Lung (tissue), 17 donors: ENCODE measurements at places on chromosomes 2 and 18. TPM values are rescaled to one million over a fixed set of nuclear protein-coding genes. Genes with fewer than 3 reads are reported as not detected.

- no peaks in the 10 kb centered on the region for H3K36me3 ChIP-seq
- H3K4me1 ChIP-seq = no peaks in the 10 kb centered on the region
- no peak overlapping the region for H3K27ac ChIP-seq
- DNase-seq = no peak
- no peak overlapping the region for H3K4me3 ChIP-seq
These were observed 150.6 kb downstream of the TMX3 start for GRCh38 chr18:68564351-68564750.

DNA sequence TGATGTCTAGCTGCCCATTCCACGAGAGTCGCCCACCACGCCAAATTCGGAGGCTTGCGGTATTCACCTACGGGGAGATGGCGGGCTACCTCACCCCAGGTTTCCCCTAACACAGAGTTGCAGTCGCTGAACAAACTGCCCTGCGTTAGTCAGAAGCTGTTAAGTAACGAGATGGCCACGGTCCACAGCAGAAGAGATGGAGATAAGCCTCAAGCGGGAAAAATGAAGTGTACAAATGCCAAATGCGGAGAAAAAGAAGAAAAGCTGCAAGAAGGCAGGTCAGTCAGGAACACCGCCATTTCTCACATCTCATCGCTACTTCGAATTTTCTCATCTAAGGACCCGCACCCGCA lies 425 bp downstream of the ASB3 start:
- H3K4me1 ChIP-seq = peaks cover 9% of the 10 kb centered on the region
- no peaks in the 10 kb centered on the region for H3K27me3 ChIP-seq
- H3K27ac ChIP-seq = peak overlapping the region; percentile 92
- peak; percentile 36 for DNase-seq
- peak overlapping the region; percentile 83 for H3K4me3 ChIP-seq
- peaks cover 6% of the 10 kb centered on the region for H3K36me3 ChIP-seq

- H3K4me1 ChIP-seq = no peaks in the 10 kb centered on the region
- no peak overlapping the region for H3K27ac ChIP-seq
- no peak overlapping the region for H3K4me3 ChIP-seq
These were observed 322.5 kb downstream of the ARHGAP15 start for GRCh38 chr2:143451642-143452281.

DNA sequence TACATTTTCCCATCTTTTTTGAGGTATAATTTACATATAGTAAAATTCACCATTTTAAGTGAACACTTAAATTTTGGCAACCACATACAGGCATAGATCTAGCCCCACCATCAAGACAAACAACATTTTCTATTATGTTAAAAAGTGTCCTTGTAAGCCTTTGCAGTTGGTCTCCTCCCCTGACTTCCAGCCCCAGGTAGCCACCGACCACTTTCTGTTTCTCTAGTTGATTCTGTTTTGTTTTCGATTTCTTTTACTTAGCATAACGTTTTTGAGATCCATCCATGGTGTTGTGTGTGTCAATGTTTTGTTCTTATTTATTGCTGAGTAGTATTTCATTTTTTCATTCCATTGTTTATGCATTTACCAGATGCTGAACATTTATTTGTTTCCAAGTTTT lies 135.5 kb upstream of the FOSL2 start:
- H3K27ac ChIP-seq = no peak overlapping the region
- no peak for DNase-seq
- H3K4me1 ChIP-seq = no peaks in the 10 kb centered on the region
- H3K27me3 ChIP-seq = no peaks in the 10 kb centered on the region

DNA sequence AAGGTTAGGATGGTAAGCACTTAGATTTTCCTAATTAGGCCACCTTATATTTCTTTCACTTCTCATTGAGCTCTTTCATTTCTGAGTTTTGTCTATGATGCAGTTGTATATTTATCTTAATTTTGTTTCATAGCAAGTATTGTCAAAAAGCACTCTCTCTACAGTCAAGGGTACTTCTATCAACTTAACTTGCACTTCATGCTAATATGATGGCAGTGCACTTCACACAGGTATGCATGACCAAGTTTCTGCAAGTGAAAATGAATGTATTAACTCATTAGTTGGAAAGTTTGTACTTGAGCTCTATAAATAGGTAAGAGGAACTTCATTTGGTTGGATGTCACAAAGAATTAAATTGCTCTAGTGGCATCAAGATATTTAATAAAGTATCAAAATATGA lies 51.5 kb upstream of the CDH19 start:
- peak; percentile 30 for DNase-seq
- H3K27me3 ChIP-seq = no peaks in the 10 kb centered on the region
- no peaks in the 10 kb centered on the region for H3K36me3 ChIP-seq
- H3K27ac ChIP-seq = no peak overlapping the region
- no peaks in the 10 kb centered on the region for H3K4me1 ChIP-seq

DNA sequence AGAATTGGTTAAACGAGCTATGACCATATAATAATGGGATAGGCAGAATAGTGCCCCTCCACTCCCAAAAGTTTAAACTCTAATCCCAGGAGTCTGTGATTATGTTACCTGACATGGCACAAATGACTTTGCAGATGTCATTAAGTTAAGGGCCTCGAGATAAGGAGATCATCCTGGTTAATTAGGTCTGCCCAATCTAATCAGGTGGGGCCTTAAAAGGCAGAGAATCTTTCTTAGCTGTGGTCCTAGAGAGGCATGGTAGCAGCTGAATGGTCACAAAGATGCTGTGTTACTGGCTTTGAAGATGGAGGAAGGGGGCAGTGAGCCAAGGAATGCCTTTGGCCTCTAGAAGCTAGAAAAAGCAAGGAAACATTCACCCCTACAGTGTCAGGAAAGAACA lies 31.1 kb downstream of the TACR1 start:
- no peaks in the 10 kb centered on the region for H3K36me3 ChIP-seq
- H3K4me3 ChIP-seq = no peak overlapping the region
- DNase-seq = no peak

DNA sequence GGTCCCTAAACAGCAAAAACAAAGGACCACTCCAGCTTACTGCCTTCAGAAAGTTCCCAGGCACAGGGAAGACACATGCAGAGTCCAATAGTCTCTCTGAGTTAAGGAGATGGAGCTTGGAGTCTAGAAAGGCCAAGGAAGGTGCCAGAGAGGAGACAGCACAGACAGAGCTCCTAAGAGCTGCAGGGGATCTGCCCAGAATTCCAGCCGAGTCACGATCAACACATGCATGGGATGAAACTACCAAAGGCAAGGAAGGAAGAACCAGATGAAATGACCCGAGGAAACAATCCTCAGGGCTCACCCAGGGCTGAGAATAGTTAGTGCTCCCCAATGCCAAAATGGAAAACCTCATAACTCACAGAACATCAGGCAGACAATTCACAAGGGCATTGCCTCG lies 15.4 kb downstream of the METTL4 start:
- H3K27me3 ChIP-seq = no peaks in the 10 kb centered on the region
- DNase-seq = no peak
- no peak overlapping the region for H3K27ac ChIP-seq

DNA sequence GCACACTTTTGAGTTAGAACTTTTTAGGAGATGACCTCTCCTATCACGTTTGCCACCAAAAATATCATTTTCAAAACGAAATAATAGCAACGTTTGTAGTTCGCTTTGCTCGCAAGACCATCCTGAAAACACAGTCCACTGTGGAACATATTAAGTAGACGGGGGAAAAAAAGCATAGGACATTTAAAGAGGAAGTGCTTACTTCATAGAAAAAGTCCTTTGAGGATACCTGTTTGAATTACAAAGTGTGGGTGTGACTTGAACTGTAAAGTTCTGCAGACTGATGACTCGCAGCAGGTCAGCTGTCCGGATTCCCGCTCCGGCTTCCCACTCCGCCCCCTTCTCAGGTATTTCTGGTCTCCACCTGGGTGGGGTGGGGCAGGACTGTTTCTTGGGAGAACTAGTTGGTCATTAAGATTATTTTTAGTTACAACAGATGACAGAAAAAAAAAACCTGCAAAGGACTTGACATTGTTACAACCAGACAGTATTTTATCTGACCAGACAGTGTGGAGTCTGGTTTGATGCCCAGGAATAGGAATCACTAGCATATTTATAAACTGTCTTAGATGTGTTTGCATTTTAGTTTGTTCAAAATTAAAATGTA lies 13.3 kb downstream of the CNOT11 start:
- H3K4me1 ChIP-seq = no peaks in the 10 kb centered on the region
- peaks cover 29% of the 10 kb centered on the region for H3K36me3 ChIP-seq
- H3K4me3 ChIP-seq = no peak overlapping the region
- no peak for DNase-seq

Gene B3GNT7
- polyA plus RNA-seq = 18.9 TPM

Gene ZAP70
- polyA plus RNA-seq = 5.4 TPM

Gene RAD51AP2
- polyA plus RNA-seq = not detected

Gene CNGA3
- polyA plus RNA-seq = 0.13 TPM

Gene PROC
- polyA plus RNA-seq = 0.10 TPM

Gene WDR12
- 15.0 TPM for polyA plus RNA-seq

Gene ARHGAP25
- polyA plus RNA-seq = 19.0 TPM
